Anterior cingulate cortex (tissue), 58 donors: ENCODE measurements at places on chromosomes 7 and 10.

DNA sequence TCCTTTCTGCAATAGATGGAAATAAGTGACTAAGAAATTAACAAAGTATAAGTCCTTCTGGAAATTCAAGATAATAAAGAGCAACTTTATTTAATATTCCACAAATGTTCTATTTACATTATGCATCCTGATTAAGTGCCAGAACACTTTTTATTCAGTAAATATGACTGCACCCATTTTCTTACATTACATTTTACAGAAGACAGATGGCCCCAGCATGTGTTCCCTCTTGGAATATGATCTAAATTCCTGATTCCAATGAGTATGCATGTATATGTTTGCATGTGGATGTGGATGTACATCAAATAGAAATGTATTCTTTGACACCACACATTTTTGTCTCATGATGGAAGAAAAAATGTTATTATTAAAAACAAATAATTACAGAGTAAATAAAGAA, 628.7 kb upstream of the SEMA3D start:
- DNase-seq = no peak

- DNase-seq = no peak
These were observed 56.2 kb downstream of the SEMA3A start for GRCh38 chr7:84138411-84138810.

DNA sequence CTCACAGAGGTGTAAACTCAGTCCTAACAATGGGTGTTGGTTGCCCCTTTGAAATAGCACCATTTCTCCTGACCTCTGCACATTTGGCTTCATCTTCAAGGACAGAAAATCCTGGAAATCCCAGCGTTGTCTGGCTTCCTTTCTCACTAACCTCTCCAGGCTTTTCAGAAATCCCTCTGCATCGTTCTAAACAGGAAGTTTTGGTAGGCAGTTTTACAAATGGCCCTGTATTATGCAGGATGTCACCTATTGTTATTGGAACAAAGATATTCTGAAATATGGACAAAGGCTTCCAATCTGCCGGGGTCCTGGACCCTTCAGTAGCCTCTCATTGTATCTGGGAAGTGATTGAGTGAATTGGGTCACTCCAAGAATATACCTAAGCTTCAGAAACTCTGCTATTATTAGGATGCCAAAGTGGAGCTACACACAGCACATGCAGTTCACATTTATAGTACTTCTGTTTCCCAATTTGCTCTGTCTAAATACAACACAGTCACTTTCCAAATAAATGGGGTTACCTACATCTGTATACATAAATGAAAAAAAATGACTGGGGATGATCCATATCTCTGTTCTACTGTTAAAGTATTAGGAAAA, 134.8 kb upstream of the KLF6 start:
- DNase-seq = no peak

DNA sequence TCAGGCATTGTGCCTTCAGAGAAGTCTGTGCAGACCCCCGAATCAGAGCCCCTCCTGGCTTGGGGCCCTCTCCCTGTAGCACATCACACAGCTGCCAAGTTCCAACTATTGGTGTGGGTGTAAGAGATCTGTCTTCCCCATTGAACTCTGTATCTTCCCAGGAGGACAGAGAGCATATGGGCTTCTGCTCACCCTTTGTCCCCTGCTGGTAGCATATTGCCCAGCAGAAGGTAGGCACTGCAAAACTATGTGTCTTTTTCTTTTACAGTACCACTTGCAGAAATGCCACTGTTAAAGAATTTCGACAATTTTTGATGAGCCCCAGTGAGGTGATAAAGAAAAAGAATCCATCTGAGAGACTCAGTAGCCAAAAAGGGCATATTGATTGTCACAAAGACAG, 59.6 kb downstream of the NPY start:
- DNase-seq = no peak

DNA sequence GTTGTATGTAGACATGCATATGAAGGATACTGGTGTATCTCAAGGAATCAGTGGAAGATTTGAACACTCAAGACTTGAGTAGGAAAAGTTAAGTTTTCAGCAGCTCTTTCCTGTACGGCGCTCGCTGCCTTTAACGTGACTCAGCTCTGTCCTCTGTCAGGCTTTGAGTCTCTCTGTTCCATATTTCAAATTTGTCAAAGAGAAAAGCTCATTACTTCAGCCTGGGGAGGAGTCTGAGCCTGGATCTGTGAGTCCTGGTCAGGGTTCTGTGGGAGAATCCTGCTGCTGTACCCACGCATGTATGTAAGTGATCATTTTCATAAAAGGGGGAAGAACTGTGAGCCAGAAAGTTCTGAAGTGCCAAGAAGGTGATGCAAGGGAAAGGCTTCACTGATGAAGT, 13.8 kb upstream of the MPP7 start:
- no peak for DNase-seq

DNA sequence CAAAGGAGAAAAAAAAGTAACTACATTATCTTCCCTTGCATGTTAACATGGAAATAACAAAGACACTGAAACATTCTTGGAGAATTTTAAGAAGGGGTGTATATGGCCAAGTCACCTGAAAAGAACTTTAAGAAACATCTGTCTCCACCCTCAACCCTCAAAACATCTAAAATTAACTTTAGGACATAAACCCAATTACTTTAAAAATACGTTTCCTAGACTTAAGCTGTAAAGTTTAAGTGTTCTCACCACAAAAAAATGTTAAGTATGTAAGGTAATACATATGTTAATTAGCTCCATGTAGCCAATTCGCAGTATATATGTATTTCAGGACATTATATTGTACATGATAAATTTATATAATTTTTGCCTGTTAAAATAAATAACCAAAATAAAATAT, 71.1 kb upstream of the GLCCI1 start:
- DNase-seq = no peak

DNA sequence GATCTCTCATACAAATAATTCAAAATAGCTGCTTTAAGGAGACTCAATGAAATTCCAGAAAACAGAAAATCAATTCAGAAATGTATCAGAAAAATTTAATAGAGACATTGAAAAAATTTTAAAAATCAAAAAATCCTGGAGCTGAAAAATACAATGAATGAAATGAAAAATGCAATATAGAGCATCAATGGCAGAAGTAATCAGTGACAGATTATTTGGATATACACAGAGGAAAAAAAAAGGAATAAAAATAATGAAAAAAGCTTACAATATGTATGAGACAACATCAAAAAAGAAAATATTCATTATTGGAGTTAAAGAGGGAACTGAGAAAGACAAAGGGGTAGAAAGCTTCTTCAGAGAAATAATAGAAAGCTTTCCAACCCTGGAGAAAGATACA, 122.9 kb upstream of the KLF14 start:
- no peak for DNase-seq

DNA sequence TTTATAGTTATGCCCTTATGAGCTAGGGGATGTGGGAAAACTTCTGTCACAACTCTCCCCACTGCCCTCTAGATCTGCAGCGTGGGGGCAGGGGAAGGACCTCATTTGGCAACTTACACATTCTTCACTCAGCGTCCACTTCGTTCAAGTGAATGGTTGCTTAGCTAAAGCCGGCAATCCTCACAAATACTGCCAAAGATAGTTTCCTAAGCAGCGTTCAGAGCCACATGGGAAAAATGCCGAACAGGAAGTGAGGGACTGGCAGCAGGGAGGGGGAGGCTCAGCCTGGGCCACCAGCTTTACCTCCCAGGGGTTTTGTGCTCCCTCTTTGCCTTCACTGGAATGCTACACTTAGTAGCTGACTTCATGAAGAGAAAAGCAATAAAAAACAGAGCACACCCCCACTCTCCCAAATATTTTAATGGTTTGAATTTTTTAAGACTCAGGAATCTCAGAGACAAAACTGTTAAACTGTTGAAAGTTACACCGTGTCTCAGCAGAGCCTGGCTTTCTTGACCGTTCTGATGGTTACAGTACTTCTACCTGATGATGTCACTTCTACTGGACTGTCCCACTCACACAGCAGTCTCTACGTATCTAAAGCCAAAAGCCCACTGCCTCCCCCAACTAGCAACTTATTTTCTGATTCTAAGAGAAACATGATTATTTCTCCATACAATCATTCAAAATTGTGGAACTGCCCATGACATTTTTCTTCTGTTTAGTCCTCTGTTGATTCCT, 10.4 kb downstream of the GRM3 start:
- DNase-seq = peak; percentile 42

DNA sequence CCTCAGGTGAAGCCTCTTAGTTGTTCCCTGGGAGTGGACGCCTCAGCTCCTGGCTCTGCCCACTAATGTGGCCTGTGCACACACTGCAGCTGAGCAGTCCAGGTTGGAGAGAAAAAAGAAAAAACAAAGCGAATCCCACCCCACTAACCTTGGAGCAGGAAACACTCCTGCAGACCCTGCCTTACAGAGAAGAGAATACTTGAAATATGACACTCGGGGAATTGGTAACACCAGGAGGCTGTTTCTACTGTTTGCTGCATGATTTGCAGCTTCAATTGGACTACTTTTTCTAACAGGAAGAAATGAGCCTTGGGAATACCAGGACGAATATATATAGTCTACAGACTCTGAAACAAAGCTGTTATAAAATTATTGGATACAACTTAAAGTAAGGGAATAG, 22.2 kb downstream of the CDHR3 start:
- DNase-seq = no peak
